Activated T-cell treated with anti-CD3 and anti-CD28 coated beads, Interleukin-2, amount 50 U/mL, for 4 hours (primary cell): ENCODE measurements at places on chromosomes 2 and 18.

DNA sequence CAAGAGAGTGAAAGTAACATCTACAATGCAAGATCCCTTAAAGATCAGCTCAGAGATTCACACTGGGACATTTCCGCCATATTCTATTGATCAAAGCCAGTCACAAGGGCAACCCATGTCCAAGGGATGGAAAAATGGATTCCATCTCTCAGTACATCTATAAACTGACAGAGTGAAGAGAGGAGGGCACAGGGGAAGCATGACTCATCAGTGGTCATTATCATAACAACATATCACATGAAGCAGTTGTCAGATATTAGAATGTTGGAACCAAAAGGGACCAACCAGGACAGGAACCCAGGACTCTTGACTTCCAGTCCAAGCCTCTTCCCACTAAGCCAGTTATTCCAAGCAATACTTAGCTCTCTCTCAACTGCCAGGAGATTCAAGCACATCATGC, 54.9 kb upstream of the IGFBP2 start:
- DNase-seq: no peak

DNA sequence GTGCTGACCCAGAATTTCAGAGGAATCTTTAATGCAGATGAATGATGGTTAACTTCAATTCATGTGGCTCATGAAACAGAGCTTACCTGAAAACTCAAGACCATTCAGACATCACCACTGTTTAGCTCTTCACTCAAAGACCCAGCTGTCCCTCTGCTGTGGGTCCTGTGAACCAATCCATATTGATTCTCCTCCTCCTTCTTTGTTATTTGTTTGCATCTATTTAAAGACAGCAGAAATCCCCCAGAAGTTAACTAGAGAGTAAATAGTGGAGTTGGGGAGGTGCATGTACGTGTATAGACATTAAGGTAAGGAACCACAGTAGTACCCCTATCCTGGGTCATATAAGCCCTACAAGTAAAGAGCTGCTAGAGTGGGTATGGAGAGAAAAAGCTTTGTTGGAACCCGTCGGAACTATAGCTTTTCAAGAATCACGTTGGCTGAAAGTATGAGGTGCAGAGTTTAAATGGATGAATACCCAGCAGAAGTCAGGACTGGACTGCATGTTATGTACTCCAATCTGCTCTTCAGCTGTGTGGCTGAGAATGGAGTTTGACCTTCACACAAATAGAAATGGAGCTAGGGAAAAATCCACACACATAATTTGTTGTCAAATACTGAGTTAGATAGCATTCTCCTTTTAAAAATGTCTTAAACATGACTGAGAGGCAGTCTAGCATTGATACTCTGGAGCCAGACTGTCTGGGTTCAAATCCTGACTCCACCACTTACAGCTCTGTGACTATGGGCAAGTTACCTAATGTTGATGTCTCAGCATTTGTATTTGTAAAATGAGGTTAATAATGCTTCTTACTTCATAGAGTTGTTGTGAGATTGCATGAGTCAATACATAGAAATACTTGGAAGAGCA, 81.7 kb upstream of the HK2 start:
- no peak for DNase-seq

DNA sequence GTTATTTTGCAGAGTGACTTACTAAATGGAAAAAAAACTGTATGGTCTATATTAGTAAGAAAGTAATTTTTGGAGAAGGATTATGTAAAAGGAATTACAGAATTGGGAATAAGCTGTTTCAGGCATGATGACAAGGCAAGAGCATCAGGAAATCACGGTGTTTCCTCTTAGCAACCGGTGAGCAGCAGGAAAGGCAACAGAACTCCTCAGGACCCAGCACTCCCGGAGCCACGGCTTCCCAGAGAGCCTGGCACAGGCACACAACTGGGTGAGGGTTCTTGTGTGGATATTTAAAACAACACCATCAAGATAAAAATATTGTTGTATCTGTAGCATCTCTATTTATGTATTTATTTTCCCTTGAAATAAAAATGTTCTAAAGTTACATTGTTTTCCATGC, 34.4 kb downstream of the CYP27C1 start:
- DNase-seq: no peak

DNA sequence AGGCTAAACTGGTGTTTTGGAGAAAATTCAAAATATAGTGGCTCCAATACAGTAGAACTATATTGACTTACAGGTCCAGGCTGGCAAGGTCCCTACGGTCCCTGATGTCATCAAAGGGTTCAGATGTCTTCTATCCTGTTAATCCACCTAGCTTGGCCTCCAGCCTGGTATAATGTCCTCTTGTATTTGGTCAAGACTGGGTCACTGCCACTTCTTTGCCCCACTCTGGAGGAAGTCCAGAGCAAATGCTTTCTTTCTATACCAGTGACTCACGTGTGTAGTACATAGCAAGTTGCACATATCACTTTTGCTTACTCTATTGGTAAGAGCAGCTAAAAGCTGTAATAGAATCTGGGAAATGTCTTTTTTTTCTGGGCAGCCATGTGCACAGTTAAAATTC, 80.8 kb downstream of the LCLAT1 start:
- no peak for DNase-seq

DNA sequence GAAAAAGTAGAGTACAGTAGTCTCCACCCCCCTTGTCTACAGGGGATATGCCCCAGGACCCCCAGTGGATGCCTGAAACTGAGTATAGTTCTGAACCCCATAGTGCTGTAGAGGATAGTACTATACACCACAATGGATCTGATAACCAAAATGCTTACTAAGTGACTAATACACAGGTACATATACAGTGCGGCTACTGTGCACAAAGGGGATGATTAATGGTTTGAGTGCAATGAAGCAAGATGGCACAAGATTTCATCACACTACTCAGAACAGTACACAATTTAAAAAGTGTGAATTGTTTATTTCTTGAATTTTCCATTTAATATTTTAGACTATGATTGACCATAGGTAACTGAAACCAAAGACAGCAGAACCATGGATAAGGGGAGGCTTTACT, 446.9 kb upstream of the NRP2 start:
- DNase-seq: no peak

DNA sequence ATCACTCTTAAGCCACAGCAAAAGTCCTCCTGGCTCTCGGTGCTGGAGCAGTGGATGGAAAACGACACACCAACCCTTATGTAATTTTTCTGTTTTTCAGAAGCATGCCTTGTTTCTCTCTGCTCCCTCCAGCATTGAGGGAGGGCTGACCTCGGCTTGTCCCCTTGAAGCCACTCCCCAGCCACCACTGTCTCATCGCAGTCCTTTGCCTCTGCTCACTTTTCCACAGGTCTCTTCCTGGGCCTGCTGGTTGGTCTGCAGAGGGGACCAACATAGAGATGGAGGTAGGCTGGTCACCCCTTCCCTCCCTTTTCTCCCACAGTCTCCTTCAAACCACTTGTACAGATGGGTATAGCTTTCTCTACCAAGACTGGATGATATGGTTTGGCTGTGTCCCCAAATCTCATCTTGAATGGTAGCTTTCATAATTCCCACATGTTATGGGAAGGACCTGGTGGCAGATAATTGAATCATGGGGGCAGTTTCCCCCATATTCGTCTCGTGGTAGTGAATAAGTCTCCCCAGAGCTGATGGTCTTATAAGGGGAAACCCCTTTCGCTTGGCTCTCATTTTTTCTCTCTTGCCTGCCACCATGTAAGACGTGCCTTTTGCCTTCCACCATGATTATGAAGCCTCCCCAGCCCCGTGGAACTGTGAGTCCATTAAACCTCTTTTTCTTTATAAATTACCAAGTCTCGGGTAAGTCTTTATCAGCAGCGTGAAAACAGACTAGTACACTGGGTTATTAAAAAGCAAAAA, 14.3 kb upstream of the RIOK3 start:
- DNase-seq: no peak

DNA sequence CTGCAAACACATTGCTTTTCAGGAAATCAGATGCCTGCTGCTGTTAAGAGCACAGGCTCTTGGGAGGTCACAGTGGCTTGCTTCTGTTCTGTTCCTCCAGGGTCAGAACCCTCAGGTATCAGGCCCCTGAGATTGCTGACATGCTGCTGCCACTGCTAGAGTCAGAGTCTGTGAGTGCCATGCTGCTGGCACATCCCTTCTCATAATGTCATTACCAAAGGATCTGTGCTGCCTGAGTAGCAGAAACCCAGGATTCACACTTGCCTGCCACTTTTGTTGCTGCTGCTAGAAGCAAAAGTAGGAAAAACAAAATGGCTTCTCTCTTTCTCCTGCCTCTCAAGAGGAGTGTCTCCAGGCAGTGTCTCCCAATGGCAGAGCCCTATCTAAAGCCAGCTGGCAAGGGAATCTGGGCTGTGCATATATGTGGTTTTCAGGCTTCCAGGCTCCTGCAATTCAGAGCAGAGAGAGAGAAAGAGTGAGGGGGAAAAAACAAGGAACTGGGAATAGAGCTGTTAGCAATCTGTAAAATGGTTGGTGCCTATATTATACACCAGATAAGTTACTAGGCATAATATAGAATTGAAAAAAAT, 180.3 kb downstream of the MYCN start:
- DNase-seq: no peak

DNA sequence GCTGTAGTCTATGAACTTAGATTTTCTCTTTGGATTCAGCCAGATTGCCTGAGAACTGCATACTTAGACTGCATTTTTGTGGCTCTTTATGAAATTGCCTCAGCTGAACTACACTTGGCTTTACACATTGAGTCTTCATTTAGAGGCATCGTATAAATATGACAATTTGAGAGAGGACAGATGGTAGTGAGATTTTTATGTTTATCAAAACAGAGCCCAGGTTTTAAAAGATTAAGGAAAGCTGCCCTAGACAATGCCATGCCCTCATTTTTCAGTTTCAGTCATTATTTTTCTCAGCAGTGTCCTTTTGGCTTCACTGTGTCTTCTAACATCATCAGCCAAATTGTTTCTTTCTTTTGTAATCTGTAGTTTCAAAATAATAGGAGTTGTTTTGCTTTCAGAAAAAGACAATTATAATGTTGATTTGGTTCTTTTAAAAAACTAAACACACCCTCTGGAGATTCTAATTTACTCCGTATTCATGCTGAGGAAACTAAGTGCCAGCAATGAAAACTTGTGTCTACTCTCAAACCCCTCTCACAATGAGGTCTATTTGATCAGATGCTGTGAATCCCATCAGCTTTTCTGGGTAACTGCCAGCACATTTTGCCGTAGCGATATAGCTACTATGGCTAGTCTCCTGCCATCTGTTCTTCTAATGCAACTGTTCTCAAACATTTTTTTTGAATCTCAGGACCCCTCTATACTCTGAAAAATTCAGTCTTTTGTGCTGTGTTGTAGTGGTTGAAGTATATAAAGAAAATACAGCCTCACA, 46.2 kb downstream of the TWSG1 start:
- DNase-seq: no peak

DNA sequence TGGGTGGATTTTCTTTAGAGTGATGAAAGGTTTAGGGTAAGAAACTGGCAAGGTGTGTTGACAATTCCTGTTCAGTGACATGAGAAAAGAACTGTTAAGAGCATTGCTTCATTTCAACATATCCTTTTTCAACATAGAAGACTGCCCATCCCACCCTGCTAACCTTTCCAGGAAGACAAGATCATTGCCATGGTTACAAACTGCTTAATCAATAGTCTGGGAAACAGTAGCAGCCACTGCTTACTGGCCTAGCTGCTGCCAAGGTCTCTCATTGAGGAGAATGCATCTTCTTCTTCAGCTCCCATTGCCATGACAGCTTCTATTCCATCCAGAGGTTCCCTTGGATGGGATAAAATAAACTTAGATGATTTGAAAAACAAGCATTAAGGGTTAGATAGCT, 212.1 kb downstream of the LRRTM1 start:
- DNase-seq: no peak

- DNase-seq: no peak
Observed at GRCh38 chr18:33944493-33944892, 280.2 kb downstream of the NOL4 start.

DNA sequence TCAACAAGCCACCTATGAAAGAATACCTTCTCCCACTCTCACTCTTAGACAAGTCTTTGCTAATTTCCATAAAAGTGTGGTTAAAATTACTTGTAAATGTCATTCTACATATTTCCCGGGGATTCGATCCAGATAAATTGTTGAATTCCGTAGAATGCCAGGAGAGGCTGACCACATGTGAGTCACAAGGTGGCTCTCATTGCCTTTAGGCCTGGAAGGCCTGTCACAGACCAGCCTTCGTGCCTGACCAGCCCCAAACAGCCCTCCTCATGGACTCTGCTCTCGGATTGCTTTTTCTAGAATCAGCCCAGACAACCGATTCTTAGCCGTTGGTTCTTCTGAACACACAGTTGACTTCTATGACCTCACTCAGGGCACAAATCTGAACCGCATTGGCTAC, 86.0 kb downstream of the RTN4 start:
- no peak for DNase-seq

- DNase-seq: no peak
Observed at GRCh38 chr18:12246849-12247808, 7.0 kb upstream of the CIDEA start.

- no peak for DNase-seq
Observed at GRCh38 chr2:149399934-149400615, 69.7 kb downstream of the LYPD6 start.

DNA sequence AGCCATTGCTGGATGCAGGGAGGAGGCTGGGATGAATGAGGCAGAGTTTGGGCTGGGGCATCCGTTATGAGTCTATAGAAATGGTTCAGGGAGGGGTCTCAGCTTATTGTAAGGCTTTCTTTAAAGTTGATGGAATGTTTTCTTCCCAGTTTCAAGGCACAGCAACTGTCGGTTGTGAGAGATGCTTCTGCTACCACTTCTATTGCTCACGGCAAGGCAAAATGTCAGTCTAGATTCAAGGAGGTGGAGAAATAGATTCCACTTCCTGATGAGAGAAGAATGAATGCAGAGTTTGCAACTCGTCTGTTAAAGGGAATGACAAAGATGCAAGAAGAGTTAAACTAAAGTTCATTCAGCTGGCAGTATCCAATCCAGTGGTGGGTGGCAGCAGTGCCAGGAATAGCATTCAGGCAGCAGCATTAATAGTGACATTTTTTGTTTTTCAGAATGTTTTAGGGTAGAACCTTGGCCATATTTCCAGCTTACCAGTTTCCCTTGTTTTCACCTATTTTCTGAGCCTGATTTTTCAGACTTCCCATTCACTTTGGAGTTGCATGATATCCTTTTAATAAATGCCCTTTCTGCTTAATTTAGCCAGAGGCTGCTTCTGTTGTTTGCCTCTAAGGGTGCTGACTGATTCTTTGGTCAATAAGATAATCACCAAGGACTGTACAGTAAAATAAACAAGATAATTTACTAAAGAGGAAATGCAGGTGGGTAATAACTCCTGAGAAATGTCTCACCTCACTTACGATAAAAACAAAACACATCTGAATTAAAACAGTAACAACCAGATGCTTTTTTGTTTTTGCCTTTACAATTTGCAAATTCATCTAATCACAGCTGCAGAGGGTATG, 138.4 kb downstream of the RPIA start:
- no peak for DNase-seq

GRCh38 chr2:129888461-129888860, 91.0 kb upstream of the RAB6C start:
- no peak for DNase-seq

- no peak for DNase-seq
Observed at GRCh38 chr2:149422337-149422990, 92.1 kb downstream of the LYPD6 start.
